ENCODE measurements at places on chromosomes 12 and 14.

DNA sequence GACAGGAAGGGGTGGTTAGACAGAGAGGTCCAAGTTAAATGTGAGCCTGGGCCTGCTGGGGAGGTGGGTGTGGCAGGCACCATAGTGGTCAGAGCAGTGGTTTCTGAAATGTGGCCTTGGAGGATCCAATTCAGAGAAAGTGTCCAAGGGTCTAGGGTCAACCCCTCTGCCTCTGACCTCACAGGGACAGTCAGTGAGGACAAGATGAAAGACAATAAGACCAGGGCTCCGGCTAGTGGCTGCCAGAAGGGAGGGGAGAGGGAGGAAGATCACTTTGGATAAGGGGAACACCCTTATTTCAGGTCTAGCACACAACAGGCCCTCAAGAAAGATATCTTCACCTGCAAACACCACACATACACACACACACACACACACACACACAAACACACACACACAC is 335.1 kb downstream of the MED13L start:
- no peak for DNase-seq

DNA sequence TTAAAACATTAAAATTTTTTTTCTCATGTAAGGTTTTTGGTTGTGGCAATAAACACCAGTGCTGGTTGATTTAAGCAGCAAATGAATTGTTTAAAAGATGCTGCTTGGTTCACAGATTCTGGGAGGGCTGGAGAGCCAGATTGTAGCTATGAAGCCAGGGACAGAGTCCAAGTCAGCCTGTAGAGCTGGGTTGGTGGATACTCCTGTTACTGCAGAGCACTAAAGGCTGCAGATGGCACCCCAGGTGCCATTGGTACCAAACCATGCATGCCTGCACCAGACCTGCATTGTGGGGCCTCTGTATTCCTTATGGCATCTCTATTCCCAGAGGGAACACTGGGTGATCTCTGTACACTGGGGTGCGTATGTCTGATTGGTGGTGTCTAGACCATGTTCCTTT is 113.3 kb downstream of the SNAPC1 start:
- no peak for DNase-seq

DNA sequence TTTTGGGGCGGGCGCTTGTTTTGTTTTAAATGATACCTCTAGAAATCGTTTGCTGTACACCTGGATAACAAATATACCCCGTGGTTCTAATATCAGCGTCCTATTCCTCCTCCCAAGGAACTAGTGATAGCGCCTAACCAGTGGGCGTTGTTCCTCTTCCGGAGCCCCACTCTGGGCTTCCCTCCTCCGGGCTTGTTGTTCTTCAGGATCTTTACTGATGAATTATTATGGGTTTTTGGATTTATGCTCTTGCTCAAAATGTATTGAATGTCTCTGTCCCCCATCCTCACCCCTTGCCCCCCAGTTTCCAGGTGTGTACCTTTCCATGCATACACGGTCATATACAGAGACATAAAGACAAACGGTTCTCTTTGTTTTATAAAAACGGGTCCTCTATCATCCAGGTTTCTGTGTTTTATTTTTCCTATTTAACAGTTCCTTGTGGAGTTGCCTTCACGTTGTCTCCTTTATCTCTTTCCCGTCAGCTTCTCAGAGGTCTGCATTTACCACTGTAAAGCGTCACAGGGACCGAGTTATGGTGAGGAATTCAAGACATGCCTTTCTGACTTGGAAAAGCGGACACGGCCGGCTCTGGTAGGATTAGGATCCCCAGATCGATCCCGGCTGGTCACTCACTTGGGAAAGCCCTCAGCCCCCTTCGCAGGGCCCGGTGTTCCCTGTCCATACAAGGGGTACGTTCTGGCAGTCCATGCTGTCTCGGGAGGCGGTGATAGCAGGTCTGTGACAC is 655 bp upstream of the PLEKHG3 start:
- DNase-seq: no peak

GRCh38 chr12:107894589-107894988 is 120.1 kb downstream of the ASCL4 start:
- DNase-seq: no peak

- no peak for DNase-seq
These were observed 279.6 kb downstream of the PRKD1 start for GRCh38 chr14:29648045-29648444.

- no peak for DNase-seq
These were observed 33.7 kb downstream of the FOS start for GRCh38 chr14:75312341-75312740.

DNA sequence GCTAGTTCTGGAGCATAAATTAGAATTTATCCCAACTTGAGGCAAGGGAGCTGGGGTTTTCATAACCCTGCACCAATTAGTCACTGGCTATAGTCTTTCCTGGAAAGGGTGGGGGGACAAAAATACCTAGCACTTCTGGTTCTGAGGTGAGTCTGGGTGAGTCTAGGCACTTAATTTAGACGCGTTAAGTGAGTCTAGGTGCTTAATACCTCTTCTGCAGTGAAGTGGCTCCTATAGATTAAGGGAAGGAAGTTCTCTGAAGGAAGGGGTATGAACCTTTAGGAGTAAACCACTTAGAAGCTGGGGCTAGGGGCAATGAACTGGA is 251.7 kb downstream of the EFCAB11 start:
- DNase-seq: no peak

- no peak for DNase-seq
These were observed 23.8 kb downstream of the NEUROD4 start for GRCh38 chr12:55043542-55043941.

GRCh38 chr12:104649217-104649824 is 192.6 kb downstream of the CHST11 start:
- no peak for DNase-seq

DNA sequence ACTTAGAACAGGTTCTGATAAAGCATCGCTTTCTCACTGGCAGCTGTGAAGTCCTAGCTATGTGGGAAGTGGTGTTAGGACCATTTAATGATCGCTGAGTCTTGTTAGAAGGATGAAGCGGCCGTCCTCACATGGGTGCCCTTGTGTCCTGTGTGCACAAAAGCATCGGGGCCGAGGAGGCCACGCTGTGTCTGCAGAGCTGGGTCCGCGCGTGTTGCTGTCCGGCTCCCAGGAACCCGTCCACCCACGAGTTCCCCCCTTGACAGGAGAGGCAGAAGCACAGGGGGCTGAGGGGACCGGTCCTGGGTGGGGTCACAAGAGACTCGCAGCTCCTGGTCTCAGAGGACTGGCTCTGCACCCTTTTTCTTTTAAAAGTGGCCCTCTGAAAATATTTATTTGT is 90.4 kb downstream of the ADGRD1 start:
- DNase-seq: no peak

DNA sequence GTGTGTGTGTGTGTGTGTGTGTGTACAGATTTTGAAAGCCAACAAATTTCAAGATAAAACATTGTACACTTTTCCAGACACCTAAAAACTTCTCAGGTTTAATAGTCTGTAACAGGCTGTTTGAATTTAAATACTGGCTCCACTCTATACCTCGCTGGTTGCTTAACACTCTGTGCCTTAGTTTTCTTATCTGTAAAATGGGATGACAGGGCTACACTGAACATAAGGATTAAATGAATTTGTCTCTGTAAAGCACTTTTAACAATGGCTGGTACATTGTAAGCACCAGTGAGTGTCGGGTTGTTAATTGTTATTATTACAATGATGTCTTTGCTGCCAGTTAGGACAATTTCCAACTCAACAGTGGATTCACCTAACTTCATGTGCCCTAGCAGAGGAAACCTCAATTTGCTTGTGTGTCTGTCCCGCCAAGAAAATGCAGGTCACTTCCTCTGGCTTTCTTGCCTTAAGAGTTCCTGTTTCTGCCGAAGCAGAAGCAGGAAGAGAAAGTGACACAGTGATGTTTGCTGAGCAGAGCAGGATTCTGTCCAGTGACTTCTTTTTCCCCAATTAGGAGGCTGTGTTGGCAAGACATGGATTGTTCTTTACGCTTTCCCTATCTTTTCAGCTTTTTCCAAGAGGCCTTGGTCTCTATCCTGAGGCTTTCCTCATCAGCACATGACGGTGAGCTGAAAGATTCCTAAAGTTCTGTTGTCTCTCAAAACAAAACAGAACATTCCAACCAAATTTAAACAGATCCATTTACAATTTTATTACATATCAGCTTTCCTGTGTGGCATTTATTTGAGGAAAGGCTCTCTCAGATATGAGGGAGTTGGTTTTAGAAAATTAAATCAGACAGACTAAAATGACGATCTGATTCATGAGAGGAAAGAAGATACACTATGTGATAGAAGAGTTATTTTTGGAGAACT is 154.1 kb upstream of the ATP2B1 start:
- no peak for DNase-seq

- DNase-seq: peak; percentile 49
These were observed 202.7 kb upstream of the FRMD6 start for GRCh38 chr14:51448831-51449670.

DNA sequence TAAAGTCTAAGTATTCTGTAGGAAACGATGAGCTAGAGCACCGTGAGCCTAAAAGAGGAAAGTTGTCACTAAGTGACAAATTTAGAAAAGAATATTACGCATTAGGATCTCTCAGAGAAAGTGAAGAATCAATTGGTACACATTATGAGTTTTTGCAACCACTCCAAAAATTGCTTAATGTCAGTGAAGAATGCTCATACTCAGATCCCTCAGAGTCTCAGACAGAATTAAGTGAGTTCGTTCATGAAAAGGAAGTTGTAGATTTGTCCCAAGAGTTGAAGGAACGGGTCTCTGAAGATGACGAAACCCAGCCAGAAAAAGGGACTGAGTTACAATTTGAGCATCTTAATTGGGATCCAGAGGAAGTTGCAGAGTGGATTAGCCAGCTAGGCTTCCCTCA is 1.5 kb downstream of the SAMD15 start:
- no peak for DNase-seq

DNA sequence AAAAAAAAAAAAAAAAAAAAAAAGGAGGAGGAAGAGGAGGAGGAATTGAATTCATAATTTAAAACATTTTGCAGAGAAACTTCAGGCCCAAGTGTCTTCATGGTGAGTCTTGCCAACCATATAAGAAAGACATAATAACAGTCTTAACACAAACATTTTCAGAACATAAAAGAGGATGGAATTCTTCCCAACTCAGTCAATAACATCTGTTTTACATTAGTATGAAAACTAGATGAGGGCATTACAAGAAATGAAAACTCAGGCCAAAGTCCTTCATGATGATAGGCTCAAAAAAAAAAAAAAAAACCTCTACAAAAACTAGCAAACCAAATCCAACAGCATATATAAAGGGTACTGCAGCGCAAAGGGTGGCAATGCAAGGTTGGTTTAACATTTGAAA is 151.6 kb downstream of the FOXA1 start:
- DNase-seq: no peak

DNA sequence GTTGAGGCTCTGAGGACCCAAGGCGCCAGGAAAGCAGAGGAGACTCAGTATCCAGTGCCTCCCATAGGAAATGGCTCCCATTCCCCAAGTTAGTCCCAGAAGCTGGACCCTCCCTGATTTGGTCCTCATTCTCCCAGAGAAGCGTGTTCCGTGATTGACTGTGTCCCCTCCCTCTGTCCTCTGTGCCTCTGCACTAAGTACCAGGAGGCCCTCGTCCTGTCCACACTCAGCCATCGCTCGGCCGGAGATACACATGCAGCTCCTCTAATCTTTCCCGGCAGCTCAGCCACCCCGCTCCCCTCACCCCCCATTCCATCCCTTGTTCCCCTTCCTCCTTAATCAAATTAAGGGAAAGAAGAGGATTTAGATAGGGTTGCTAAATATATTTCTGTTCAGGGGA is 28.3 kb upstream of the ATP2A2 start:
- DNase-seq: no peak

GRCh38 chr12:7869137-7869536 is 3.6 kb downstream of the SLC2A14 start:
- DNase-seq: no peak

GRCh38 chr12:115210533-115211252 is 526.7 kb upstream of the TBX3 start:
- DNase-seq: no peak

DNA sequence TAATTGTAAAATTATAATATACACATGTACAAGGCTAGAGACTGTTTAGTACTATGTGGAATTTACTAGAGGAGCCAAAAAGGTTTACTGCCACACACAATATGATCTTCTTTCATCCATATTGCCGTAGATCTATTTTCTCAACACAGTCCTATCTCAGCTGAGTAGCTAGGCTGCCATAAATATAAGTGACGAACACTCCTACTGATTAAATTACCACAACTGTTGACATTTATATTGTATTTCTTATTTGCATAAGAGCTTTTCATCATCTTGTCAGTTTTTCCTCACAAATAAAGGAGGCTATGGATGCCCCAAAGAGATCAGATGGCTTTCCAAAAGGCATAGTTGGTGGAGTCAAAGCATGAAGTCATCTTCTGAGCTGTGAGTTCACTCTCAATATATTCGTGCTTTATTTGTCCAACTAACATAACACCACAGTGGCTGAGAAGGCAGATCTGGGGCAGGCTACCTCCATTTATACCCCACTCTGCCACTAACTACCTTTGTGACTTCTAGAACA is 78.6 kb downstream of the CCDC59 start:
- DNase-seq: no peak

DNA sequence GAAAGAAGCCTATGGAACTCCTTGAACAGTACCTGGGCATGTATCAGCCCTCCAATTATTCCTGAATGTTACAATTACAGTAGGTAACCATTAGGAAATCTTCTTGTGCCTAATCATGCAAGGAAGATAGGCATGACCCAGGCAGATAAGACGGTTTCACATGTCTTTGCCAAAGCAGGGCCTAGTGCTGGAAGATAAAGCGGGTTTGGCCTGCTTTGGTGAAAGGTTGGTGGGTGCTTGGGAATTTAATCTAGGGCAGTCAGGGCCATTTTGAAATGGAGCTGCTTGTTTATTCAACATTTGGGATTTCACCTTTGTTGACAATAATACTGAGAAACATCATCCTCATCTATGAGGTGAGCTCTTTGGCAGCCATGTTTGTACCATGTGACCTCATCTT is 12.5 kb upstream of the SRSF5 start:
- no peak for DNase-seq

DNA sequence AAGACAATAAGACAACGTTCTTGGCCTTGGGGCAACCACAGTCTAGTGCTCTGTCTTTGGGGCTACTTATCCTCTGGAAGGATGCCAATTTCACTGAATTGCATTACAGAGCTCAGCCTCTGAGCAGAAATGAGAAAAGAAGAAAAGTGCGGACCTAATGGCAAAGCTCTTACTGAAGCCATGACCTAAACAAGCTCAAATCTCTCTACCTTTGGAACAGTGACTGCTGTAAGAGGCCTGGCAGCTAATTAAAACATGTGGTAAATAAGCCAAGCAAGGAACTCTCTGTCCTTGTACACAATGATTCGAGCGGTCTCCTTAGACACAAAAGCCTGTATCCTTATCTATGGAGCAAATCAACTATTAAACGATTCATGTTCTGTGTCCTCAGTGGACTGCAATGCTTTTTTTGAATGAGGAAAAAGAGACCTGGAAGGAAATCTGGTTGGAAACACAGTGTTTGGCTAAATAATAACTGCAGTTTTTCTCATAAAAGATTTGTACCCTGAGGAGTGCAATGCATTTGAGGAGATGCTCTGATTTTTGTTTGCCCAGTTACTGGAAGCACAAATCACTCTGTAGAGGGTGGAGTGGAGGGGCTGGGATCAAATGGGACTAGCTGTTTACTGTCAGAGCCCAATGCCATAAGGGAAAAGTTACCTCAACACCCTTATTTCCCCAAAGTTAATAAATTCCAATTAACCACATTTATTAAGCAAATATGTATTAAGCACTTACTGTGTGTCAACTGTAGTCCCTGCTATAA is 113.9 kb downstream of the NDUFA12 start:
- no peak for DNase-seq

GRCh38 chr14:22764382-22764781 is 2.1 kb upstream of the OXA1L start:
- no peak for DNase-seq

All from kidney glomerular epithelial cell (primary cell).